ENCODE measurements at places on chromosomes 13 and 19. TPM values are rescaled to one million over a fixed set of nuclear protein-coding genes. Genes with fewer than 3 reads are reported as not detected.

The B3GNT3 gene
- not detected for total RNA-seq

The CCDC70 gene
- not detected for total RNA-seq

The ZNF578 gene
- total RNA-seq = 3.5 TPM

The DIAPH3 gene
- 9.6 TPM for total RNA-seq

The SHISA7 gene
- total RNA-seq = not detected

The FFAR2 gene
- not detected for total RNA-seq

The RUBCNL gene
- 20.0 TPM for total RNA-seq

The TNFSF13B gene
- 5.5 TPM for total RNA-seq

The CHST8 gene
- not detected for total RNA-seq

The EBI3 gene
- total RNA-seq = not detected

The ZNF14 gene
- 5.2 TPM for total RNA-seq

The RFX1 gene
- 3.9 TPM for total RNA-seq

The ZNF331 gene
- 8.3 TPM for total RNA-seq

The DNM2 gene
- total RNA-seq = 108 TPM

The ZNF541 gene
- 0.12 TPM for total RNA-seq

The JAK3 gene
- total RNA-seq = 0.55 TPM

The COL5A3 gene
- 4.8 TPM for total RNA-seq

The ICAM5 gene
- 1.8 TPM for total RNA-seq

The HOMER3 gene
- 85.0 TPM for total RNA-seq

The OR10H1 gene
- not detected for total RNA-seq

The ZNF793 gene
- total RNA-seq = 1.4 TPM

The FAM83E gene
- total RNA-seq = 0.77 TPM

The PGLYRP2 gene
- total RNA-seq = not detected

The FXYD5 gene
- 25.8 TPM for total RNA-seq

The KLF5 gene
- total RNA-seq = 2.6 TPM

The ADGRE2 gene
- total RNA-seq = 0.11 TPM

The LPAR6 gene
- total RNA-seq = 14.2 TPM

The ZNF761 gene
- 13.8 TPM for total RNA-seq

The THSD1 gene
- 14.1 TPM for total RNA-seq

The ACP7 gene
- 0.87 TPM for total RNA-seq

The USF2 gene
- 50.4 TPM for total RNA-seq

The C19orf33 gene
- total RNA-seq = not detected

Data from uterine smooth muscle cell (primary cell).